ENCODE measurements at places on chromosomes 2 and 18.

GRCh38 chr2:227884511-227884947 lies 13.1 kb downstream of the DAW1 start:
- no peak for DNase-seq

DNA sequence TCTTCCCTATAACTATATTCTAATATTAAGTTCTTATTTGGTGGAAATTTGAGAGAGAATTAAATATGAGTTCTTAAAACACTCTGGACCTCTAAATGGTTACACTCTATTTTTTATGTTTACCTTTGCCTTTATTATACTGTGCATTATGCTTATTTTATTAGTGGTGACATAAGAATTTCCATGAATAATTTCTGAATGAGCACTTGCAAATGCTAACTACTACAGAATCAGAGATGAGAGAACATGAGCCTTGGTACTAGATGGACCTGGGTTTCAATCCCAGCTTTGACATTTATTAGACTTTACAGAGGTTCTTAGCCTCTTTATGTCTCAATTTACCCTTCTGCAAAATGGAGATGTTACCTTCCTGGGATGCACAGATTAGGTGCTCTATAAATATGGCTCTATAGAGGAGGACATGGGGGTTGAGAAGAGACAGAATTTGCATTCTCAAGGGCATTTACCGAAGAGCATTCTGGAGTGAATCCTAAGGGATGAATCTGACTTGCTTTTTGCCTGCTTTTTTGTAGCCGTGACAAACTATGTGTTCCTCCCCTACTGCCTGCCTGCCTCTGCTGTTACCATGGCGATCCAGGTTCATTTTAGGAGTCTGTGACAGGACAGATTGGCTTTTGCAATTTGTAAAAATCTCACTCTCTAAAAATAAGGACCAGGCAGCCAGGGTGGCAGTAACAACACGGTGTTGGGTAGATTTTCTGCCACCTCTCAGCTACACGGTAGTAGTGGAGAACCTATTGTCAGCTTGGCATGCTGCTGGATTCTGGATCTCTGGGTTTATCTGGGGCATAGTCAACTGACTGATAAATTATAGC lies 20.7 kb upstream of the CNRIP1 start:
- DNase-seq: no peak

- no peak for DNase-seq
These were observed 28.5 kb downstream of the SLC20A1 start for GRCh38 chr2:112674229-112674628.

- DNase-seq: peak; percentile 41
These were observed 810 bp upstream of the RBFA start for GRCh38 chr18:80033181-80034067.
